Ecto neural progenitor cell (in vitro differentiated cells): ENCODE measurements at places on chromosomes 11 and 22.

DNA sequence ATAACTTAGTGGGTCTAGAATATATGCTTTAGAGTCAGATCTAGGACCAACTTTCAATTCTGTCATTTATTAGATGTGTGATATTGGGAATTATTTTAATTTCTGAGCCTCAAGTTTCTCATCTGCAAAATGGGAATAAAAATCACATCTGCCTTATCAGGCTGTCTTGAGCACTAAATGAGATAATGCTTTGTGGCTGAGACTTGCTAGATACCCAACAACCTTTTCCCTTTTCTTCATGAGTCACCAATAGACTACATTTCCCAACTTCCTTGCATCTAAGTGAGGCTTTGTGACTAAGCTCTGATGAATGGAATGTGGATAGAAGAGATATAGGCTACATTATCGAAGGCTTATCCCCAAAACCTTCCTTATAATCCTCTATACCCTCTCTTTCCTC is 220.7 kb upstream of the SESN3 start:
- no peak for DNase-seq

GRCh38 chr11:71391796-71392195 is 56.4 kb downstream of the DHCR7 start:
- no peak for DNase-seq

- no peak for DNase-seq
These were observed 42.1 kb upstream of the APLNR start for GRCh38 chr11:57279116-57279515.

GRCh38 chr11:20661445-20661844 is 7.9 kb upstream of the NELL1 start:
- DNase-seq: no peak

- no peak for DNase-seq
These were observed 45.8 kb downstream of the LMO1 start for GRCh38 chr11:8217926-8218325.

DNA sequence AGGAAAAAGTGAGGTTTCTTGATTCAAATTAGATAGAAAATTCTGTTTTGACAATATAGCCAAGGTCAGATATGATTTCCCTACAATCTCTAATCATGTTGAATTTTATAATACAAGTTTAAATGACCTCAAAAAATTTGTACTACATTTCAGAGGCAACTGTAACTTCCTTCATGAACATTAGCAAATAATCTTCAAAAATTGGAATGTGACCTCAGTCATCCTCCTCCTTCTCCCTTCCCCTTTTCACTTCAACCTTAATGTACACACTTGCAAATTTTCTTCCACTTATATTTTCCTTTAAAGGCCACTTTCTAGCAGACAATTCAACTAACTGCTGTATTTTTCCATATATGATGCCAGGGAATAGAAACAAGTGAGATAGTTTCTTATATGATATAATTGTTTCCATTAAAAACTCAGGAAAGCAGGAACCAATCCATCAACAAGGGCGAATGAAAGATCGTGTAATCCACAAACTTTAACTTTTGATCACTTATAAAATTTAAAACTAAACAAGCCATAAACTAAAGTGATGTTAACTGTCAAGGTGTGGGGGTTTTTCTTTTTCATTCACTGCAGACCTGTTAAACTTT is 60.3 kb downstream of the MAML2 start:
- no peak for DNase-seq

GRCh38 chr11:7348432-7349304 is 97.0 kb downstream of the SYT9 start:
- DNase-seq: no peak

DNA sequence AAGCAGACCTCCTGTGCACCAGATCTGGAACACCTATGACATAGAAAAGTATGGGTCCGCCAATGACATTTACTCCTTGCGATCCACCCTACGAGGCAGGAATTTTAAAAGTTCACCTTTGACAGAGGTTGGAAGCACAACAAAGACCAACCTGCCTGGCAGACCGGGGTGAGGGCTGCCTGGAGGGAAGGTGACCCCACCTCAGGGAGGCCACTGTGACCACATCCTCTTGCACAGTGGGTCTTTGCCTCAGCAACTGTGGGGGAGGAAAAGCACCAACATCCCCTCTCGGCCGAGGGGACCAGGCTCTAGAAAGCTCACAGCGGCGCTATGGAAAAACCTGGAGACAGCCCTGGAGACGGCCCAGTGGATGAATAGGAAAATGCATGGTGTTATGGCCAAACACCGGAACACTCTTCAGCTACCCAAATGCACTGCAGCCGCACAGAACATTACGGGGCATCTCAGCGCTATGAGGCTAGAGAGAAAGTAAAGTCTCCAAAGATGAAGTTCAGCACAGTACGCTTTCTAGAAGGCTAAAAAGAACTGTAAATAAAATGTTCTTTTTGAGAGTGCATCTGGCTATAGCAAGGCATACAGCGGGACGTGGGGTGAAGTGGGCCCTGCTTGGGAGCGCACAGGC is 1.8 kb upstream of the SHISAL1 start:
- no peak for DNase-seq

DNA sequence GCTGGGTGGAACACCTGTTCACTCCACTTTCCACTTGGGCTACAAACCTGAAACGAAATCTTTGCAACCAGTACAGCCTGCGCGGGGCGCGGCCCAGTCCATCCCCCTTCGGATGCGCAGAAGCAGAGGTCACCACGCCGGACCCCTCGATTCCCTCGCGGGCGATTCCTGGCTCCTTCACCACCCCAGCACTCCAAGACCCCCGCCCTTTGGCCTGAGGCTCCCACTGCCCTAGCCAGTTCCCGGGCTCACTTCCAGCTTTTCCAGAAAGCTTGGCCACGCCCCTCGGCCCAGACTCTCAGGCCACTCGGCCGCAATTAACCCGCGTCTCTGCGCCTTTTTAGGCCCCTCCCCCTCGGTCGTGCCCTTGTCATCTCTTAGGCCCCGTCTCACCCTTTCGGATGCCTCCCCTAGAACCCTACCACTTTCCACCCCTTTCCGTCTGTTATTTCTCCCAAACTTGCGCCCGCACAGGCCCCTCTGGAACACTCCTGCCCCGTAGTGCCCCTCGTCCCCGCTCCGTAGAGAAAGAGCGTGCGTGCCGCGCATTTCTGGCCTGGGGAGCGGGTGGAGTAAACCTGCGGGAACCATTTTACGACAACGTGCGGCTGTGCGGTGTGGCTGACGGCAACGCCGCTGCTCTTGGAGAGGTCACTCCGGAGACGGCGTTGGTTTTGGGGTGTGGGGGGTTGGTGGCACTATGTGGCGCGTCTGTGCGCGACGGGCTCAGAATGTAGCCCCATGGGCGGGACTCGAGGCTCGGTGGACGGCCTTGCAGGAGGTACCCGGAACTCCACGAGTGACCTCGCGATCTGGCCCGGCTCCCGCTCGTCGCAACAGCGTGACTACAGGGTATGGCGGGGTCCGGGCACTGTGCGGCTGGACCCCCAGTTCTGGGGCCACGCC is at the start of gene DLAT:
Gene DLAT (plus strand): TSS at position 636 of the 906 bp plus-strand sequence. CDS start 65 bp downstream, at position 701.
- peak; percentile 96 for DNase-seq

DNA sequence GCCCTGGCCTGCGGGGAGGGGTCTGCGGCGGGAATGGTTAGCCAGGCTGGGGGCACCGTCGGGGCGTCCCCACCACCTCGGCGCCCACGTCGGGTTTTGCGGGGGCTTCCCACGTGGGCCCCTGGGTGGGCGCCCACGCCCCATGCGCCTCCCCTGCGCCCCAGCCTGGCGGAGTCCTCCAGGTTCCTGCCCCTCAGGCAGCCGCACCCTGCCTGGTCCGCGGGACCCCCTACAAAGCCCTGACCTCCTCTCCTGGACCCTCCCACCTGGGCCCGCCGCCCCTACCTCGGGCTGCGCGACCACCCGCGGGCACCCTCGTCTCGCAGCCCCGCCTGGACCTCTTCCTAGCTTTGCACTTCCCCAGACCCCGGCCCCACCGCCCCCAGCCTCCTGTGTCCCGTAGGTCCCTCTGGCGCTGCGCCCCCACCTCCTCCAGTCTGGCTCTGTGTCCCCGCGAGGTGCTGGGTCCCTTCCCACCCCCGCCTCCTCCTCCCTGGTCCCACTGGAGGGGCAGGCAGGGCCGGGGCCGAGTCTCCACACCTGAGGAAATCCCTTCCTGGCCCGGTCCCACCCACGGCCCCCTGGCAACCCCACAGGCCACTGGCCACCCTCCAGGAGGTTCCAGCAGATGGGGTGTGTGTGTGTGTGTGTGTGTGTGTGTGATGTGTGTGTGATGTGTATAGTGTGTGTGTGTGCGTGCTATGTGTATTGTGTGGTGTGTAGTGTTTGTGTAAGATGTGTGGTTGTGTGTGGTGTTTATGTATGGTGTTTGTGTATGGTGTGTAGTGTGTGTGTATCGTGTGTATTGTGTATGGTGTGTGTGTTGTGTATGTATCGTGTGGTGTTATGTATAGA is 11.8 kb downstream of the PIM3 start:
- DNase-seq: peak; percentile 49
